ENCODE measurements at places on chromosomes 7 and 10.

DNA sequence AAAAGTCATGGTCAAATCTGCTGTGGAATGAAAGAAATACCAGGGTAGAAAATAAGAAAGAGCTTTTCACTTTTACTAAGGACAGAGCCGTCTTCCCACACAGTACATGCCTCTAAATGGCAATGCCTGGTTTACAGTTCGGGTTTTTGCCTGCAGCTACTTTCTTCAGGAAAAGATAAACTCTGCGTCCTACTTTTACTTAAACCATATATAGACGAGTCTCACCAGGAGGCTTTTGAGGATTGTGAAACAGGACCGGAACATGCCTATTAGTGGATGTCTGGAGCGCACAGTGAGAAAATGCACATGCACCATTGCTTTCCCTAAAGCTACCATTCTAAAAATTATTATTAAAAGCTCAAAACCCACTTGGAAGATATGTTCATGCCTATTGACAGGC, 70.5 kb downstream of the KLF6 start:
- DNase-seq: no peak

GRCh38 chr10:43194266-43194665, 56.0 kb downstream of the CSGALNACT2 start:
- no peak for DNase-seq

- DNase-seq: no peak
Measured at GRCh38 chr7:53311205-53311604, 275.8 kb downstream of the POM121L12 start.

DNA sequence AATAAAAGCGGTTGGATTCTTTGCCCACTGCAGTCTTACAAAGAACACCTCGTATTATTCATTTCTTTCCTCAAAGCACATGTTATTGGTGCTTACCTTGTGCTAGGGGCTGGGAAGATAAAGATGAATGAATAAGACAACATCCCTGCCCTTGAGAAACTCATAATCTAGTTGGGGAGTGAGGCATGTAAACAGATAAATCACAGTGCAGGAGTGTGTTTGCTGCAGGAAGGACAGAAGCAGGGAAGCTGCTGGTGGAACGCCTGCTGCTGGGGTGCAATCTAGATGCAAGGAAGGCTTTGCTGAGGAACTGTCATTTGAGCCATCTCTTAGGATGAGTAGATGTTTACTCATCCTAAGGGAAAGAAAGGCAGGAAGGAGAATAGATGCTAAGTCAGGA, 135.6 kb downstream of the TMEM178B start:
- DNase-seq: no peak

DNA sequence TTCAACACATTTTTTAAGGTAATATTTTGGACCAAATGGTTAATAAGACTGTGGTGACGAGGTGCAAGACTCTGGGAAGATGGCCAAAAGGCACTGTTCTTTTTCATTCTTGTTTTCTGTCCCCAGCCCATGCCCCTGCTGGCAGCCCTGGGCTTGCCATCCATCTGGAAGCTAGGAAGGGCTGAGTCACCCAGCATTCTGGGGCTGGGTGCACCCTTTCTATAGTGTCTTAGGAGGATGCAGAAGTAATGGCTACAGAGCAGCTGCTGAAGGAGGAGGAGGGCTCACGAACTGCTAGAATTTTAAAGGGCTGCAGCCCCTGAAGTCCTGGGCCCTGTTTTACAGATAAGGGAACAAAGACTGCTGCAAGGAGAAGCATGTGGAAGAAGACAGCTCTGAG, 42.8 kb upstream of the ZNF32 start:
- no peak for DNase-seq

DNA sequence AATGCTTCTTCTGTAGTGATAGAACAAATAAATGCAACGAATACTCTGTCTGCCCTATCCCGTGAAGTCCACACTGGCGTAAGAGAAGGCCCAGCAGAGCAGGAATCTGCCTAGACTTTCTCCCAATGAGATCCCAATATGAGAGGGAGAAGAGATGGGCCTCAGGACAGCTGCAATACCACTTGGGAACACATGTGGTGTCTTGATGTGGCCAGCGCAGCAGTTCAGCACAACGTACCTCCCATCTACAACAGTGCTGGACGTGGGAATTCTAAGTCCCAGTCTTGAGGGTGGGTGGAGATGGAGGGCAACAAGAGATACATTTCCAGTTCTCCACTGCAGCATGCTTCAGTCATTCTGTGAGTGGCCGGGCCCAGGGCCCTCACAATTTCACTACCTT, 45.8 kb downstream of the FIGNL1 start:
- DNase-seq: no peak

- DNase-seq: no peak
Measured at GRCh38 chr7:86339051-86339450, 304.7 kb upstream of the GRM3 start.

- DNase-seq: no peak
Measured at GRCh38 chr7:30862995-30863705, 48.5 kb upstream of the AQP1 start.

- peak; percentile 53 for DNase-seq
Measured at GRCh38 chr7:69564454-69565417, 33.5 kb upstream of the AUTS2 start.

GRCh38 chr10:23173214-23174073, 18.7 kb upstream of the PTF1A start:
- no peak for DNase-seq

DNA sequence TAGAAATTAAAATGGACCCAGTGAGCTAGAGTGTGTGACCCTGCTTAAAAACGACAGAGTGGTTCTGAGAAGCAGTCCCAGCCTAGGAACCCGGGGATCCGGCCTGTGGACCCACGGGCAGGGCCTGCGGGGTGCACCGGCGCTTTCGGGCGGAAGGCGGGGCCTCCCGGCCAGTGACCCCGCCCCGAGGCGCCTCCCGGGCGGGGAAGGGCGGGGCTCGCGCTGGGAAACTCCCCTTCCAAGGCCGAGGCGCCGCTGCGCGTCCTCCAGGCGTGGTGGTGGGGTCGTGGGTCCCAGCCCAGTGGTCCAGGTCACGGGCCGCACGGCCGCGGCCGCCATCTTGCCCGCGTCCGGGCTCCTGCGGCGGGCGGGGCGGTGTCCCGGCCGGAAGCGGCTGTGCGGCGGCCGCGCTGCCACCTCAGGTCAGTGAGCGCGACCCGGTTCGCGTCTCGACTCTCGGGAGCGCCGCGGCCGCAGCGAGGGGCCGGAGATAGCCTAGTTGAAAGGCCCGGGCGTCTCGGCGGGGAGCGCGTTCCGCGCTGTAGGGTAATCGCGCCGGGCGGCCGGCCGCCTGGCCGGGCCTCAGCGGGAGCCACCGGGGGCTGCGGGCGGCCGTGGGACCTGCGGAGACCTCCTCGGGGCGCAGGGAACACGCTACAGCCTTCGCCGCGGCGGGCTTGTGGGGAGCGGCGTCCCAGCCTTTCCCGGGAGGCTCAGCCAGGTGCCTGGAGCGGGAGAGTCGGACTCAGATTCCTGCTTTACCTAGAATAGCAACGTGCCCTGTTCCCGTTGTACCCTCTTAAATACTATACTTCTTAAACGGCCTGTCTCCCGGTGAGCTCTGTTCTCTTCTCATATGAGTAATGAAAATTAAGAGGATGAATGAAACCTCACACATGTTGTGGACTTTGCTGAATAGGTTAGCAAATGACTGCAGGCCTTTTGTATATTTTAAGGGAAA, at the start of gene MIOS:
TSS of gene MIOS (plus strand) at position 234 of the 961 bp plus-strand sequence. CDS start 5,592 bp downstream, outside the sequence.
- no peak for DNase-seq

- no peak for DNase-seq
Measured at GRCh38 chr7:16655394-16655793, 9.4 kb downstream of the BZW2 start.

GRCh38 chr7:22565315-22565811, 65.4 kb upstream of the STEAP1B start:
- no peak for DNase-seq

All from fibroblast of skin of left biceps (primary cell).